ENCODE measurements at places on chromosomes 16 and 17. TPM values are rescaled to one million over a fixed set of nuclear protein-coding genes. Genes with fewer than 3 reads are reported as not detected.

DNA sequence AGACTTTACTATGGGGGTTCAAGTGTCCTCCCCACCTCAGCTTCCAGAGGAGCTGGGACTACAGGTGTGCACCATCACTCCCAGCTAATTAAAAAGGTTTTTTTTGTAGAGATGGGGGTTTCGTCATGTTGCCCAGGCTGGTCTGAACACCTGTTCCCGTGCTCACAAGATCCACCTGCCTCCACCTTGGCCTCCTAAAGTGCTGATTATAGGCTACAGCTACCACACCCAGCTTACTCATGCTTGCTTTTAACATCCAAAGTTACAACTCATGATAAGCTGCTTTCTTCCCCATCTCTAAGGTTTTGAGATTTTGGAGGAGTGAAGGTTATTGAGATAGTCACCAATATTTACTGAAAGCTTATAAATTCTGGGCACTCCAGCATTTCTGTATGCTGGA lies 2.6 kb downstream of the NUP88 start:
- DNase-seq: no peak

DNA sequence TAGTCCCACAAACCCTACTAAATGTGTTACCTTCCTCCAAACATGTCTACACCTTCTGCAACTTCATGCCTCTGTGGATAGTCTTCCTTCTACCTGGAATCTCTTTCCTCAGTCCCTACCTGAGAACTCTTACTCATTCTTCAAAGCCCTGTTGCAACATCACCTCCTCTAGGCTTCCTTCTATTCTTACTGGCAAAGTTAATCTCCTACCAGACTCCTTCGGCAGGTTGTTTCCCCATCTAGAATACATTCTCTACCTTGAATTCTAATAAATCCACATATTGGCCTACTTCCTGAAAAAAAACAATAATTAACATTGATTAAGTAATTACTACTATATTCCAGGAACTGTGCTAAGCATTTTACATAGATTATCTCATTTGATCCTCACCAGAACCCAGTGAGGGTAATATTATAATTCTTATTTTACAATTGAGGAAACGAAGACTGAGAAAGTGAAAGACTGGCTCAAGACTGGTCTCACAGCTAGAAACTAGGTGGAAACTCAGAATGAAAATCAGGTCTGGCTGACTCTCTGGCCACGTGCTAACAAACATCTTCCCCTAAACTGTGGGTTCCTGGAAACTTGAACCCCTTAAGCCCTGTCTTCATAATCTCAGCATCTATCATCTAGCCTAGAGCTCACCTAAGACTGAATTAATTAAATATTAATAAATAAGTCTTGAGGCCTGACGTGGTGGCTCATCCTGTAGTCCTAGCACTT lies 4.6 kb upstream of the STAT3 start:
- DNase-seq: no peak

DNA sequence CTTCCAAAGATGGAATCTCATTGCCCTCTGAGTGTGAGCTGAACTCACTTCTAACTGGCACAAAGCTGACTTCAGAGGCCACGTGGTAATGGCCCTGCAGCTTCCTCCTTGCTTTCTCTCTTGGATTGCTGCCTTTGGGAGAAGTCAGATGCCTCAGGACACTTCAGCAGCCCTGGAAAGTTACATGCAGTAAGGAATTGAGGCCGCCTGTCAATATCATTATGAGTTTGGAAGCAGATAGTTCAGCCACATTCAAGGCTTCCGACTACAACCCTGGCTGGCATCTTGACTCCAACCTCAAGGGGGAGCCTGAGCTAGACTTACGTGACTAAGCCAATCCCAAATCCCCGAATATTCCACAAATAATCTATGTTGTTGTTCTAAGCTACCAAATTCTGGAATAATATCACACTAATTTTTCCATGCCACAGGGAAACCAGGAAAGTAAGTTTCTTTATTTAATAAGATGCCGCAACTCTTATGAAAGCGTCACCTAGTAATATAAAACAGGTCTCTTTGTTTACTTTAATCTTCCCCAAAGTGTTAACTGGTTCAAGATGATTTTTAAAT lies 13.6 kb downstream of the CEP20 start:
- peak; percentile 60 for DNase-seq

Gene GLG1
- 46.8 TPM for polyA plus RNA-seq

DNA sequence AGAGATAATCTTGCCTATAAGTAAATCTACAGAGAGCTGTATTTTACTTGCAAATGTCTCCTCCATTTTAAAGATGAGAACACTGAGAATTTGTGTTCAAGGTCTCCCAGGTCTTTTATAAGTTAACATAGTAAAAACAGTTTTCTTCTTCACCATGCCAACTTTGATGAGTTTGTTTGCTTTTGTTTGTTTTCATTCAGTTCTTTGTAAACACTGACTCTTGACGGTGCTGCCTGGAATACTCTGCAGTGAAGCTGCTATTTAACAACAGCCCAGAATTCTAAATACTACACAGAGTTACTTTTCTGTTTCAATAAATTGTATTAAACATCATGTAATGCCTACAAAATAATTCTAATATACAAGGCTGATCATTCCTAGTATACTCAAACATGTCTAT lies 41.4 kb upstream of the PITPNM3 start:
- DNase-seq: no peak

DNA sequence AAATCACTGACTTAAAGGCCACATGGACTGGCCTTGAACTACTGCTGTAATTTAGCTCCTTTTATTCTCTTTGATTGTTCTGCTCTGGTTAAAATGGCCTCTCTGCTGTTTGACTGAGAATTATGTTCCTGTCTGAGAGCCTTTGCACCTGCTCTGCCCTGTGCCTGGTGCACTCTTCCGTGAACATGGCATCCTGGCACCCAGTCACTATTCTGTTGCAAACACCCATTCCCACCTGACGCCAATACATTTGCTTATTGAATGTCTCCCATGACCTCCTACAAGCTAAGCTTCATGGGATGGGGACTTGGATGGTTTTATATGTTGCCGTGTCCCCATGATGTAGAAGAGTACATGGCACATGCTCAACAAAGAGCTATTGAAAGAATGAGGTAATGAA lies 20.1 kb downstream of the HSD17B2 start:
- DNase-seq: no peak

- DNase-seq: no peak
Measured at GRCh38 chr17:29058391-29058790, 15.4 kb downstream of the PIPOX start.

Gene PPP1R1B
- polyA plus RNA-seq: 4.4 TPM

DNA sequence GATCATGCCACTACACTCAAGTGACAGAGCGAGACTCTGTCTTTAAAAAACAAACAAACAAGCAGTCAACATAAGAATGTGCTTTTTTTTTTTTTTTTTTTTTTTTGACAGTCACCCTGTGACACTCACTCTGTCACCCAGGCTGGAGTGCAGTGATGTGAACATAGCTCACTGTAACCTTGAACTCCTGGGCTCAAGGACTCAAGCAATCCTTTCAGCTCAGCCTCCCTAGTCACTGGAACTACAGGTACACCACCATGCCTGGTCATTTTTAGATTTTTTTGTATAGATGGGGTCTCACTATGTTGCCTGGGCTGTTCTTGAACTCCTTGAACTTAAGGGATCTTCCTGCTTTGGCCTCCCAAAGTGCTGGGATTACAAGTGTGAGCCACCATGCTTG lies 15.3 kb upstream of the CHP2 start:
- DNase-seq: no peak

DNA sequence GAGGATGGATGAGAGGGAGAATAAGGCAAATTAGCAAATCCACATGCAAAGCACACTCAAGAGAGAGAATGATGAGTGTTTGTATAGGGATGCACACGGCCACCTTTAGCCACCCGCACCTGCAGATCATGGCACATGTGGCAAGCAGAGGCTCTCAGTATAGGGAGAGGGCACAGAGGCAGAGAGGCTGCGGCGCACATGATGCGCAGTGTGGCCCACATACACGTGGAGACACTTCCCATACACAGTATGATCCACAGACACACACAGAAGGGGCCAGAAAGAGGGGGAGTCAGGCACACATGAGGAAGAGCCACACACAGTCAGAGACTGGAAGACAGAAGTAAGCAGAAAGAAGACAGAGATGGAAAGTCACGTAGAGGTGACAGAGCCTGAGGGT lies 6.5 kb upstream of the CHD3 start:
- no peak for DNase-seq

DNA sequence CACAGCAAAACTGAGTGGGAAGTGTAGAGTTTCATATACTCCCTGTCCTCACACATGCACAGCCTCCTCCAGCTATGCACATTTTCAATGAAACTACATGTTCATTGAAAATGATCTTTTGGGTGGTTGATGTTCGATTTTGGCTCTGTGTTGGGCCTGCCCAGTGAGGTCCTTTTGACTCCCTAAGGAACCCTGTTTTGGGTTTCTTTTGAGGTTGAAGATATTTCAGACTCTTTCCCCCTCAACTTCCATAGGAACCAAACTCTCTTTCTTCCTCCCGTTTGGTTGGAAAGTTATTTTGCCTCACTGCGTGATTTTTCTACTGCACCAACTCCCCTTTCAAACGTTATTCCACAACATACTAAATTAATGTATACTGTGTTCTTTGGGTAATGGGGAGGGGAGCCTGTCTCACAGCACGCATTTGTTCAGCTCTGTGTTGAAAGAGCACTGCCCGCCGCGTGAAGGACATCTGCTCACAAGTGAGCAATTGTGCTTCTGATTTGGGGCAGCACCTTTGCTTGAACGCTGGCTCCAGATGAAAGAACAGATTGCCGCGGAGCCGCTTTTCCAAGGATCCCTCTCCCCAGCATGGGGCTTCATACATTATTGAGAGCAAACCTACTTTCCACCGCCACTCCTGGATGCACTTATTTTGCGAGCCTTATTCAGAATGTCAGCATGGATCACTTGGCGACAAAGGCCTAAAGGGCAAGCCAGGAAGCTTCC lies 385.9 kb downstream of the WWOX start:
- DNase-seq: no peak

GRCh38 chr17:82092094-82092586 lies 5.9 kb downstream of the FASN start:
- peak; percentile 19 for DNase-seq

DNA sequence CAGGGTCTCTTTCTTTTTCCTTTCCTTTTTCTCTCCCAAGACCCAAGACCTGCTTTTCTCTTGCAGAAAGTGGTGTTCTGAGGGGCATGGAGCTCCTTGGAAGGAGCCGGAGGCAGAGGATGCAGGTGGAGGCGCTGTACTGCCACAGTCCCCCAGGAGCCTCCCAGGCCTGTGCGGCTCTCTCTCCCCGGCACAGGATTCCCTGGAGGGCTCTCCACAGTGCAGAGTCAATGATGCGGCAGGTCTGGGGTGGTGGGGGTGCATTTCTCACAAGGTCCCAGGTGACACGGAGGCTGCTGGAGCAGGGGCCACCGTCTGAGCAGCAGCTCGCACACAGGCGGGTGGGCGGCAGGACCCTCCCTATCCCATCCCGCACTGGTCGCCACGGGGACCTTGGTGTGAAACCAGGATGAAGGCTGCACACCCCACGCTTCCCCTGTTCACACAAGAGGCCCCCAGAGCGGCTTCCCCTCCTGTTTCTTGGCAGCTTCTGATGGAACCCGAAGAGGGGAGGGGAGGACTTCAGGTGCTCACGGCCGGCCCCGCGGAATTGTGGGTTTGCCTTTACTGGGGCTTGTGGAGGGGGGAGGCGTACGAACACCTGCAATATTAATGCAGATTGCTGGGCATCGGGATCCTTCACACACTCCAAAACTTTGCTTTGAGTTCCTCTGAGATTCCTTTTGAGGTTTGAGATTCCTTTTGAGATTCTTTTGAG lies 186.9 kb downstream of the ENGASE start:
- no peak for DNase-seq

Gene MYH2
- not detected for polyA plus RNA-seq

DNA sequence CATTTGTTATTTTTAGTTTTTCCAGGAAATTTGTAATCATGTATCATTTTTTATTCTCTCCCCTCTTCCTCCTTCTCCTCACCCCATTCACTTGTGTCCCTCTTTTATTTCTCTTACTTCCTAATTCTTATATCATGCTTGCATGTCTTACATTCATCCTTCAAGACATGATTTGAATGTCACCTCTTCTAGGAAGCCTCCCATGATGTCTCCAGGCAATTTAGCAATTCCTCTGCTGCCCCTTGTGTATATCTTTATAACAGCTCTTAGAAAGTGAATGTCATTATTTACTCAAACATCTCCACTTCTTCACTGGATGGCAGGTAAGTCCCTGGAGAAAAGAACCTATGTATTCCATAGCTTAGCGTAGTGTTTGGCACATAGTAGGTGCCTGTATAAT lies 7.8 kb downstream of the HNF1B start:
- DNase-seq: no peak

Gene MEFV
- polyA plus RNA-seq: 0.32 TPM

Gene JMJD8
- 49.7 TPM for polyA plus RNA-seq

Gene RAB40B
- 14.8 TPM for polyA plus RNA-seq

- DNase-seq: no peak
Measured at GRCh38 chr17:50511058-50511457, 2.8 kb downstream of the MYCBPAP start.

Gene PRSS21
- not detected for polyA plus RNA-seq

DNA sequence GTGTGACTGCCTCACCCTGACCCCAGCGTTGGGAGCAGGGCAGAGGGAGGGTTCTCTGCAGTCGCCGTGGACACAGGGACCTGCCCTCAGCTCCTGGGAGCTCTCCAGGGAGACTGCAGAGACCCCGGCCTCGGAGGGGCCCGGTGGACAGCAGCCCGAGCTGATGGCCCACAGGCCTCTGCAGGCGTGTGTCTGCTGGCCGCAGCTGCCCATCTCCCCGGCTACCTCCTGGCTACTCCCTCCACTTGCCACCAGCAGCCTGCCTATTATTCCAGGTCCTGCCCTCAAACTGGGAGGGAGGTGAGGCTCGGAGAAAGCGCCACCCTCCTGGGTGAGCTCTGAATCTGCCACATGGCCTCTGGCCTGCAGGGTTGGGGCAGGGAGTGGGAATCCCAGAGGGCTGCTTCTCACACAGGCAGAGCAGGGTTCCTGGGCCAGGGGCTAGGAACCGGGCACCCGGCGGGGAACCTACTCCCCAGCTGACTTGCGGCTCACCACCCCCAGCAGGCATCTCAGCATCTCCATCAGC lies 7.2 kb downstream of the SLC16A5 start:
- DNase-seq: no peak

GRCh38 chr16:63323722-63324705 lies 1287.8 kb upstream of the CDH8 start:
- no peak for DNase-seq

- DNase-seq: no peak
Measured at GRCh38 chr17:76048025-76048605, 21.0 kb upstream of the EVPL start.

Gene SKAP1
- 0.54 TPM for polyA plus RNA-seq

Gene EPOP
- 2.1 TPM for polyA plus RNA-seq

DNA sequence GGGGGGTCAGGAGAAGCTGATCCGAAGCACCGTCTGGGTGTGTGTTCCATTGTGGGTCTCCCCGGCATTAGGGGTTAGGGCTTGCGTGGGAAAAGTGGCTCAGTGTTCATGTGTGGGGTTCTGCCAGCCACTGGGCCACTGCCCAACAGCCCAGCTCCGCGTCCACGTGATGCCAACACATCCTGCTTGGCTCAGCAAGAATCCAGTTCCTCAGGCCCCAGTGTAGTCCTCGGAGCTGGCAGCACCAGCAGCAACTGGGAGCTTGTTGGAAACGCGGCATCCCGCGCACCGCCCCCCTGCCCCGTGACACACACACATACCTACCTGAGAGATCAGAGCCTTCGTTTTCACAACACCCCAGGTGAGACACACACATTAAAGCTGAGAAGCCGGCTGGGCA lies 18.9 kb downstream of the LGALS9 start:
- DNase-seq: peak; percentile 81

Gene CEP131
- polyA plus RNA-seq: 7.4 TPM

GRCh38 chr17:69678206-69678605 lies 263.7 kb downstream of the MAP2K6 start:
- no peak for DNase-seq
